ENCODE measurements at places on chromosomes 2 and 18.
A peak's percentile ranks its signal among the peaks of the same experiment; 100 is the strongest.

DNA sequence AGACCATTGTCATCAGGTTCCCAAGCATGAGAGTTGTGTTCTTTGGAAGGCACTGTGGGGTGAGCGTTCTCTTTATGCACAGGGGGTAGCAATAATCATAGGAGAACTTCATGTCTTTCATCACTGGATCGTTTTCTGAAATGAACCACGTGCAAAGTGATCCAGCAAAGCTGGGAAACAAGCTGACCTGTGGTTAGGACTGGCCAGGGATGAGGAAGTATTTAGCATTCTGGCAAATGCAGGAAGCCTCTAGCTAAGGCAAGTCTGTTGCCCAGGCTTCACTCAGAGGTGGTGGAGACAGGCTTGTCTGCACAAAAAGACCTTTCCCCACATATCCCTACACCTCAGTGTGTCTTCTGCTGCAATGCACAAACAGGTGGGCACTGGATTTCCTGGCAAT is 58.6 kb downstream of the MMADHC start:
- no peak for DNase-seq

DNA sequence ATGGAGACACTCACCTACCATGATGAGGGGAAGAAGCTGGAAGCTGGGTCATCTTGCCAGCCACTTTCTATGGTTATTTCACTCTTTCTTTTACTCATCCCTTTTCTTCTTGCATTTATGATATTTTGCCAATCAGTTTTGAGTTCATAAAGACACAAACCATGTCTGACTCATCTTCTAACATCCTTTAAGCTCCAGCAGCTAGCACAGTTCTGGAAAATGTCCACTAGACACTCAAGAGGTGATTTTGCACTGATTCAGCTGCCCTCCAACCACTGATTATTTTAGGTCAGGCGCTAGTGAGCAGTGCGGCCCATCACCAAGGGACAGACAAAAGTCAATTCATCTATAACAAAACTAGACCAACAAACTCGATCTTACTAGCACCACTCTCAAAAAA is 537.1 kb upstream of the ID2 start:
- DNase-seq = no peak

GRCh38 chr18:23237524-23238151 is 102.4 kb downstream of the CABLES1 start:
- peak; percentile 71 for DNase-seq

DNA sequence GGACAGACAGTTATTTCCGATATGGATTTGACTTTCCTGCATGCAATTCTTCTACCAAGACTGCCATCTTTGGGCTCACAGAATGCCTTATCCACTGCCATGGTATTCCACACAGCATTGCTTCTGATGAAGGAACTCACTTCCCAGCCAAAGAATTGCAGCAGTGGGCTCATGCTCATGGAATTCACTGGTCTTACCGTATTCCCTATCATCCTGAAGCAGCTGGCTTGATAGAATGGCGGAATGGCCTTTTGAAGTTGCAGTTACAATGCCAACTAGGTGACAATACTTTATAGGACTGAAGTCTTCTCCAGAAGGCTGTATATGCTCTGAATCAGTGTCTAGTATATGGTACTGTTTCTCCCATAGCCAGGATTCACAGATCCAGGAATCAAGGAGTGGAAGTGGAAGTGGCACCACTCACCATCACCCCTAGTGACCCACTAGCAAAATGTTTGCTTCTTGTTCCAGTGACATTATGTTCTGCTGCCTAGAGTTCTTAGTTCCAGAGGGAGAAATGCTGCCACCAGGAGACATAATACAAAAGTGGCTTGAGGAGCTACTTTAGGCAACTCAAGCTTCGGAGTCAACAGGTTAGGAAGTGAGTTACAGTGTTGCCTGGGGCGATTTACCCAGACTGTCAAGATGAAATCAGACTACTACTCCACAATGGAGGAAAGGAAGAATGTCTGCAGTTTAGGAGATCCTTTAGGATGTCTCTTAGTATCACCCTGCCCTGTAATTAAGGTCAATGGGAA is 23.8 kb upstream of the SMAD4 start:
- no peak for DNase-seq

GRCh38 chr2:238912916-238913875 is 65.3 kb downstream of the TWIST2 start:
- DNase-seq = peak; percentile 36
